ENCODE measurements at places on chromosomes 16 and 17. TPM values are rescaled to one million over a fixed set of nuclear protein-coding genes. Genes with fewer than 3 reads are reported as not detected.

DNA sequence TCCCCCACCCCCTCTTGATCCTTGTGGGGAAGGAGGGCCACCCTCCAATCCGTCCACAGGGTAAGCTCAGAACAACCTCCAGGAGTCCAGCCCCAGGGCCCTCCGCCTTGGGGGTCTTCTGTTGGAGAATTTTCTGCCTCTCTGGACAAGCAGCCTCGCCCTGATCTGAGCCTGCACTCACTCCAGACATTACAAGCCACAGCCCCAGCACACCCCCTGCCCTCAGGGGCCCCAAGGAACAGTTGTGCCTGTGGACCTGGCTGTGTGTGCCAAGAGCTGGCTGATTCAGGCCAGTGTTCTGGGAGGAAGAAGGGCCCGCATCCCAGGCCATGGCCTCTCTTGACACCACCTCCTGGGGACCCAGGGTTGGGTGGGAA lies 477 bp upstream of the ARHGAP27 start:
- H3K27ac ChIP-seq, result no peak overlapping the region
- H3K27me3 ChIP-seq, result no peaks in the 10 kb centered on the region

DNA sequence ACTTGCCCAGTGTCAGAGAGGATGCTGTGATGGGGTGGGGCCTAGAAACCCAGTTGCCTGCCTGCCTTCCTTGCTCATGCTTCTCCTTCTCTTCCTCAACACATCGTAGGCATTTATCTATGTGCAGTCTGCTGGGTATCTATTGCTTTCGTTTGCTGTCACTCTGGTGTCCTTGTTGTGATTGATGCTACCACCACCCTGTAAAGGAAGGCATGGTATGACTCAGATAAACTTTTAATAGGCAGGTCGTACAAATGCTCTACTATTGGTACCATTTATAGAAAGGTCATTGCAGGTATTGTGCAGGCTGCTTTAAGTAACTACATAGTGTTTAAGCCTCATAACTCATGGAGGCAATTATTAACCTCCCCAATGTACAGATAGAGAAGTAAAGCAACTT lies 368.9 kb downstream of the UTP18 start:
- no peak overlapping the region for H3K27ac ChIP-seq
- no peaks in the 10 kb centered on the region for H3K27me3 ChIP-seq
- no peak overlapping the region for H3K4me3 ChIP-seq
- H3K4me1 ChIP-seq, result no peaks in the 10 kb centered on the region

DNA sequence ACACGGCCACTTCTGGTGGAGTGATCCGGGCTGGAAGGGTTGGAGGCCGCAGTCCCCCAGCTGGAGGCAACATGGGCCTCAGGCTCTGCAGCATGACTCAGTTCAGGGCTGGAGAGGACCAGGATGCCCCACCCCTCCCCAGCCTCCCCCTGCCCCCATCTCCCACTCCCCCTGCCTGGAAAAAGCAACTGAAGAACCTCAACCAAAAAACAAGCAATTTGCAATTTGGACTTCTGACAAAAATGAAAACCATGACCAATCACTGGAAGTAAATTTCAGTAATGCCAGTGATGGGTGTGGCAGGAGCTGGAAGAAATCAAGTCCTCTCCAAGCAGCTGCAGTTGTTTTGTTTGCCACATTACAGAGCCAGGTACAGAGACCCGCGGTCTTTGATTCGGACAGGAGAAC lies 6.6 kb upstream of the MIF4GD start:
- no peaks in the 10 kb centered on the region for H3K4me1 ChIP-seq
- DNase-seq, result no peak
- no peaks in the 10 kb centered on the region for H3K27me3 ChIP-seq
- H3K36me3 ChIP-seq, result peaks cover 2% of the 10 kb centered on the region
- no peak overlapping the region for H3K27ac ChIP-seq
- H3K4me3 ChIP-seq, result no peak overlapping the region

- no peak for DNase-seq
- no peaks in the 10 kb centered on the region for H3K27me3 ChIP-seq
- H3K4me1 ChIP-seq, result no peaks in the 10 kb centered on the region
- H3K36me3 ChIP-seq, result no peaks in the 10 kb centered on the region
- H3K4me3 ChIP-seq, result no peak overlapping the region
Measured at GRCh38 chr16:63530974-63531373, 1494.7 kb upstream of the CDH8 start.

DNA sequence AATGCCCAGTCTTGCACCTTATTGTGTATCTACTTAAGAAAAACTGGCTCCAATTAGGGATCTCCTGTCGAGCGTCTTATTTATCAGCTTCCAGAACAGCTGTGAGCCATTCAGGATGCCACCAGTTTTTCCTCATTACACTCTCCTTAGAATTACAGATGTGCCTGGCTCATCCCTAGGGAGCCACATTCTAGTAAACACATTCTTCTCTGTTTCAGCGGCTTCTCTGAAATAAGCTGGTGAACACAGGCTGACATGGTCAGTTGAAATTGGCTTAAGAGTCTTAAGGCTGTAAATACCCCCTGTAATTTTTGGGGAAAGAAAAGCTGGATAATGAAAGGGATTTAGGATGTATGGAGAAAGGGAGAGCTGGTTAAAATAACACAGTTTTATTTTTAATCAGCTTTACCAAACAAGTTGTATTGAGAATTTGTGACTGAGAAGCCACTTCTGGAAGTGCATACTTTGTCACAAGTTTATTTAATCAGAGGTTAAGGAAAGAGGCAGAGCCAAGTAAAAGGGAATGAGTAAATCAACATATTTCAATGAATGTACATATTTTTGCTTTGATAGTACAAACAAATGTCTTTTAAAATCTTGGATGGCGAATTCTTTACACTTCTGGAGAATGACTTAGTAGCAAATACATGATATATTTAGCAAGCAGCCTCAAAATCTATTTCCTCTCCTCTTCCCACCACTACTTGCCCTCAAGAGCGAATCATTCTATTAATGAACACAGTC lies 562.0 kb upstream of the GOT2 start:
- no peaks in the 10 kb centered on the region for H3K27me3 ChIP-seq
- H3K4me3 ChIP-seq, result no peak overlapping the region
- no peak overlapping the region for H3K27ac ChIP-seq

GRCh38 chr17:33328129-33328528 lies 35.0 kb upstream of the ASIC2 start:
- H3K36me3 ChIP-seq, result no peaks in the 10 kb centered on the region
- no peaks in the 10 kb centered on the region for H3K27me3 ChIP-seq

DNA sequence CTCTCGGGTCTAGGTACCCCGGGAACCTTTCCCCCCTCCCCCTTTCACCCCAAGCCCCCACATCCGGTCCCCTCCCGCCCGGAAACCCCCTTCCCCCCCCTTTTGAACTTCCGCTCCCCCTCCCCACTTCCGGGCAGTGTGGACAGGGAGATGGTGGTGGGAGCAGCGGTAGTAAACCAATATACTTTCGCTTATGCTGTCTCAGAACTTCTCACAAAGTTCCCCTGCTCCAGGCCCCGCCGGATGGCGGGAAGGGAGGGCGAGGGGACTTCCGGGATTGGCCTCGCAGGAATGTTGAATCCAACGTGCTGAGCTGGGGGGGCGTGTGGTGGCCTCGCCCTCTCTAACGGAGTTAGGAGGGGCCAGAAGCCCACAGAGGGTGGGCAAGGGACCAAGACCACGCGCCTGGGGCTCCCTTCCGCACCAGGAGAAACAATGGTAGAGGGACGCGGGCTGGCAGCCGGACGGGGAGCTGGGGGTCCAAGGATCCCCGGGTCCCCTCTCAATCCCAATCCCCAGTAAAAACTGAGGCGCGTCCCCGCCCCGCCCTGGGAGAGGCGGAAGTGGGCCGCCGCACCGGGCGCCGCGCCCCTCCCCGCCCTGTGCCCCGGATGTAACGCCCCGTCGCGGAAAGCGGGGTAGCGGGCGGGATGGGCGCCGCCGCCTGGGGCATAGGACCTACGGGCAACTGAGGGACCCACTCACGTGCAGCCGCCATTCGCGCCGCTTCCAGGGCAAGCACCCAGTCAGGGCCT lies 742 bp downstream of the PFN1 start:
- peaks cover 15% of the 10 kb centered on the region for H3K4me1 ChIP-seq
- peak overlapping the region; percentile 87 for H3K27ac ChIP-seq
- H3K27me3 ChIP-seq, result no peaks in the 10 kb centered on the region
- no peaks in the 10 kb centered on the region for H3K36me3 ChIP-seq
- peak overlapping the region; percentile 97 for H3K4me3 ChIP-seq

DNA sequence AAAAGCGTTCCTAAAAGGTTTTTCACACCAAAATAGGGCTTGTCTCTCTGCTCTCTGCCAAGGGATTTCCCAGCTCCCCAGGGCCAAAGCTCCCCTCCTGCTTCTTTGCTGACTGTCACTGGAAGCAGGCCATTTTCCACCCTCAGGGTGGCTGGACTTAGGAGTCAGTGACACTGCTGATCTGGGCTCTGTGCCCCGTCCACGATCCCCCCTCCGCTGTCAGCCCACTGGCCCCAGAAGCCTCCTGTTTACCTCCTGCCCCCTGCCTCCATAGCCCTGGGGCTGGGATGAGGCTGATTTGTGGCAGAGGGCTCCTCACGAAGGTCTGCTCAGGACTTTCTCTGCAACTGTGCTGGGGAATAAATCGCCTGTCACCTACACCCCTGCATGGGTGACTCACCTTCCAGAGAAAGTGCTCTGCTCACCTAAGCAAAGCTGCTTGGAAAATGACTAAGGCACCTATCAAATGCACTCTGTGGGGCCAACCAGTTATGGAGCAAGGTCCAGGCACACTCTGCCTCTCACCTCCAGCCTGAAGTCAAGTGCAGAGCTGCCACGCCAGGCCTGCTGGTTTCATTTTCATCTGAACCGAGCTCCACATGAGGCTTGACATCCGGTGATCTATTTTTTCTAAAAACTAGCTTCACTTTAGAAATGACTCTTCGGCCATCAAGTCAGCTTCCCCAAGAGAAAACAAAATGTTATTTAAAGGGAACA lies 4.9 kb downstream of the MAP3K14 start:
- no peaks in the 10 kb centered on the region for H3K27me3 ChIP-seq
- H3K27ac ChIP-seq, result peak overlapping the region; percentile 42
- H3K36me3 ChIP-seq, result no peaks in the 10 kb centered on the region
- DNase-seq, result peak; percentile 81
- H3K4me3 ChIP-seq, result no peak overlapping the region
- H3K4me1 ChIP-seq, result peaks cover 39% of the 10 kb centered on the region

GRCh38 chr16:72902206-72902605 lies 145.7 kb downstream of the ZFHX3 start:
- H3K27ac ChIP-seq, result no peak overlapping the region
- no peaks in the 10 kb centered on the region for H3K27me3 ChIP-seq
- no peak overlapping the region for H3K4me3 ChIP-seq
- no peak for DNase-seq
- H3K36me3 ChIP-seq, result peaks cover 1% of the 10 kb centered on the region

CTF1 gene
- 2.4 TPM for total RNA-seq

PARN gene
- total RNA-seq, result 30.7 TPM

CASKIN1 gene
- 6.6 TPM for total RNA-seq

Measured in Caco-2 (cell line).